ENCODE measurements at places on chromosomes 5 and 9.

GRCh38 chr9:123775289-123776284 is 154.3 kb downstream of the DENND1A start:
- no peak for DNase-seq

GRCh38 chr5:38533286-38534155 is 22.9 kb downstream of the LIFR start:
- DNase-seq = no peak

- no peak for DNase-seq
Observed at GRCh38 chr9:132531195-132531594, 51.2 kb upstream of the BARHL1 start.

GRCh38 chr5:137122075-137122474 is 377.1 kb downstream of the SPOCK1 start:
- no peak for DNase-seq

DNA sequence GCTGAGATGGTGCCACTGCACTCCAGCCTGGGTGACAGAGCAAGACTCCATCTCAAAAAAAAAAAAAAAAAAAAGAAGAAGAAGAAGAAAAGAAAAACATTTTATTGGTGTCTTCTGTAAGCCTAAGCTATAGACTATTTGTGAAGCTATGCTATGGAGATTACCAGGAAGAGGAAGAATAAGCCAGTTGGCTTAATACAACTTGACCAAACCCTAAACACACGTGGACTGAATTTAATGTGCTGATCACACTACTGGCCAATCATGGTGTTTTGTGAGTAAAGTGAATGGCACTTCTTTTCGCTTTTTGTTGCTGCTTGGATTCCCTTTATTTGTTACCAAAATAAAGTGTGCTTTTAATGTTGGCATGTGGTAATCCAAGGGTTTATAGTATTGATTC is 49.9 kb downstream of the GGTA1 start:
- DNase-seq = no peak

DNA sequence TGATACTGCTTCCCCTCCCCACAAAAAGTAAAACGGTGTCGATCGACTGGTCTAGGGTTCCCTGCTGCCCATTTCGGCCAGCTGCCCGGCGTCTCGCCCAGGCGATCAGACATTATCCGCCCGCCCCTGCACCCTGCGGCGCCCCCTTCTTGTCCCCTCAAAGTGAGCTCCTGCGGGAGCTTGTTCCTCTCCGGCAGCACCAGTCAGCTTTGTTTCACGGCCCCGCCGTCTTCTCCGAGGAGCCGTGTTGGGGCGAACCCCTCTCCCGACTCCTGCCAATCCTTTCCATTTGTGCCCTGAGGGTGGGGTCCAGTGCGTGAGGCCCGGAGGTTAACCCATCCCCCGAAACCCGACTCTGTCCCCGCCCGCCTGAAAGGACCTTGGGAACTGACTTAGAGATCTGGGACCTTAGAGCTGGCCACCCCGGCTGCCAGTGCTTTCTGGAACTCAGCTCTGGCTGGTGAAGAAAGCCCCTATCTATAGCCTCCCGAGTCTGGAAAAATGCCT is 518 bp downstream of the UBE2B start:
- peak; percentile 21 for DNase-seq

DNA sequence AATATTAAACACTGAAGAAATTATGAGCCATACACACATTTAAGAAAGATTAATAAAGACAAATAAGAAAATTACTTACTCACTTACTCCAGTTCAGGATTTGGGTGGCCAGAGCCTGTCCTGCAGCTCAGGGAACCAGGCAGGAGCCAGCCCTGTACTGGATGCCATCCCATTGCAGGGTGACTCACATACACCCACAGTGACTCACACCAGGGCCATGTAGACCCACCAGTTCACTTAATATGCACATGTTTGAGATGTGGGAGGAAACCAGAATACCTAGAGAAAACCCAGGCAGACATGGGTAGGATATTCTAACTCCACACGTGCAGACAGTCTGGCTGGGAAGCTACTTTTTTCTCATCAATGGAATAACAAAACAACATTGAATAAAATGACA is 49.6 kb upstream of the ADRB2 start:
- no peak for DNase-seq

DNA sequence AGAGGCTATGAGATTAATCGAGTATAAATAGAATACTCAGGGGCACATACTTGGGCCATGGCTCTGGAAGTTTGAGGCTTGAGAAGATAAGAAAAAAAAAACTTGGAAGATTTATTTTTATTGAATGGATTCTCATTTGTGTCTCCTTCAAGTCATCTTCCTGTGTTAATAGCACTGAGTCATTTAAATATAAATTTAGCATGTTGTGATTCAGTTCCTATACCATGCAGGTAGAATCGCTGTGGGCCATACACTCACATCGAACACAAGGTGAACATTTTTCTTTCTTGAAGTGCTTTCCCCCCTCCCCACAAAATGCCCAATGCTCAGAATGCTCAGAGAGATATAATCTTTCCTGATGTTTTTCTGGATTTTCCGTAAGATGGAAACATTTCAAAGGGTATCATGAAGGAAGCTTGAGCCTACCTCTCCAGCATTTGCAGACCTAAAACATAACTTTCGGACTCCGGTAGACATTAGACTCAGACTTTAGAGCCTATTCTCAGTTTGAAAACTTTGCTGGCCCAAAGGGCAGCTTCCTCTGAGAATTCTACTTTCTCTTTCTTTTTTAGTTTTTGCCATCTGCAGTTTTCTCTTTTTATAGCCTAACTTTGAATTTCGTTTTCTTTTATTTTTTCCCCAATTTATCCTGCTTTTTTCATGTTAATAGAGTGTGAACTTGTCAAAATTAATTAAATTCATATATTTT is 737.6 kb upstream of the NUDT12 start:
- DNase-seq = no peak

DNA sequence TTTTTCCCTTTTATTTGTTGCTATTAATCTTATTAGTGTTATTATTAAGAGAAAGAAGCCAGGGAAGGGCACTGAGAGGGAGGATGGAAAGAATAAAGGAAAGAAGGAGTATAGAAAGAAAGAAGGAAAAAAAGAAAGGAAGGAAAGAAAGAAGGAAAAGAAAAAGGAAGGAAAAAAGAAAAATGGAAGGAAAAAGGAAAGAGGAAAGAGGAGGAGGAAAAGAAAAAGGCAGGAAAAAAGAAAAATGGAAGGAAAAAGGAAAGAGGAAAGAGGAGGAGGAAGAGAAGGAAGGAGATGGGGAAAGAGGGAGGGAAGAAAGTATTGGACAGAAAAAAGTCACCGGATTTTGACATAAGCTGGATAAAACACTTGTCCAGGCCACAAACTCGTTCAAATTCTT is 47.8 kb downstream of the ANXA1 start:
- DNase-seq = no peak

DNA sequence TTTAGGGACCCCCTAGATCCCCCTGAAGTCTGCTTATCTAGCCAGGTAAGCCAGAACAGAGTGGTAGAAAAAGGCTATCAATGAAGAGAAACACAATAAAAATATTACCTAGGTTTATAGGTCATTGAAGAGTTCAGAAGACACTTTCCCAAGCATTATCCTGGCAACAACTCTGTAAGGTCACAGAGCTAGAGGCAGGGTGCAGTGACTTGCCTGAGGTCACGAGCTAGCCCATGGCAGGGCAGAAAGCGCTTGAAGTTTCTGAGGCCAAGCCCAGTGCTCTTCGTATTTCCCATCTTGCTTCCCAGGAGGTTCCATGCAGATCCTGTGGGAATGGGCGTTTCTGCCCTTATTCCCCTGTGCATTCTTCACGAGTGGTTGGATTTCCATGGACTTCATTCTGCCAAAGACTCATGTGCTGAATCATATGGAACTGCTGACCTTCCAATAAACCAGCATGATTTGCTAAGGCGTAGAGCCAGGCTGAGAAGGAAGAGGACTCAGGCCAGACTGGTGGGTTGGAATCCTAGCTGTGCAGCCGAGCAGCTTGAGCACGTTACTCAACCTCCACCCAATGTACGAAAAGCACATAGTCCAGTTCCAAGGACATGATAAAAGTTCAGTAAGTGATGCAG is 22.1 kb downstream of the TRMO start:
- no peak for DNase-seq

DNA sequence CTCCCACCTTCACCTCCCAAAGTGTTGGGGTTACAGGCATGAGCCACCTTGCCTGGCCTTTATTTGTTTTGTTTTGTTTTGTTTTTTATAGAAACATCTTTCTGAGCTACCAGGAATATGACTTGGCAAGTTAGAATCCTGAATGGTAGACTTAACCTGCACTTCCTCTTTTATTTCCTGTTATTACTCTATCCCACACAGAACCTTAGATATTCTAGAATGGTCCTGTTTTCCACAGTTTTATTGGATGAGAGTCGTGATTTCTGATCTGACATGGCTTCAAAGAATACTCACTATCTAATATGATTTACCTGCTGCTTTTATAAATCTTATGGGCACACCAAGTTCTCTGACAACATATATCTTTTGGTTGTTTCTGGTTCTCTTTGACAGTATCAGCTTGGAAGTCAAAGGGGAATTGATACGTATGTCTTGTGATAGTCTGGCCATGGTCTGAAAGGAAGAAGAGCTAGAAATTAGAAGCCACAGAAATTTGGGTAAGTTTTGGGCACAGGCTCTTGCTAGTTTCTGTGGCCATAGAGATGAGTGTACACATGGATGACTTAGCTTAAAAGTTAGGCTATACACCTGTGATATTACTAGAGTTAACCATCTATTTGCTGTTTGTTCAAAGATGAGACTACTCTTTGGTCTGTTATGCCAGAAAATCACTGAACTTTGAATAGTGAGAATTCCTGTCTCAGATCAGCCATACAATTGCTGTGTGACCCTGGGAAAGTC is 4.7 kb upstream of the PANK3 start:
- DNase-seq = no peak

GRCh38 chr9:81394881-81395675 is 294.3 kb downstream of the TLE1 start:
- no peak for DNase-seq

DNA sequence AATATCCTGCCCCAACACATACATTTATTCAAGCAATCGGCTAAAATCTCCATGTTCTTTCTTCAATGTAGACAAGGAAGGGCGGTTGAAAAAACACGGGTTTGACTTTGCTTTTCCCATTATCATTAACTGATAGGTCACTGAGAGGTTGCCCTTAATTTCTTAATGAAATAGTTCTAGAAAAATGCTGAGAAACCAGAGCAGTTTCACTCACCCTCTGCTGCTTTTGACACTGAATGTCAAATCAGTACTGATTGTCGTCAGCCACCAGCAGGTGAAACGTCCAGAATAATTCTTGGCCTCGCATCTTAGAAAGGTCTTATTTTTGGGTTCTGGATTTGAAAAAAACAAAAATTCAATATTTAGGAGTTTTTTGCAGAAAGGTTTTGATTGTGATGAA is 8.1 kb downstream of the IL12B start:
- no peak for DNase-seq

DNA sequence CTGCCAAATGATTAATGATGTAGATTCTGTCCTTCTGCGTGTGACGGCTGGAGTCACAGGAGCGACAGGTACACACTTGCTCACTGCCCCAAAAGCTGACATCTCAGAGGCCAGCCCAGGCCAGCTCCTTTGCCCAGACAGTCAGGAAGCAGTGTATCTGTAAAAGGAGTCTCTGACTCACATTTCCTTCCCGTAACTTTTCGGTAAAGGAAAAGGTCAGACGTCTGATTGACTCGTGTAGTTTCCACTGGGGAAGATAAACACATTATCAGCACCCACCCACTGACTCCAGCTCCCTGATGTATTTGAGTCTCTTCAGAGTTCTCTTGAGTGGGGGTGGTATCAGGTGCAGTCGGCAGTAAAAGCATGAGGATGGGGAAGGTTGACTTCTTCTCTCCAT is 64.4 kb upstream of the WWC1 start:
- DNase-seq = no peak

DNA sequence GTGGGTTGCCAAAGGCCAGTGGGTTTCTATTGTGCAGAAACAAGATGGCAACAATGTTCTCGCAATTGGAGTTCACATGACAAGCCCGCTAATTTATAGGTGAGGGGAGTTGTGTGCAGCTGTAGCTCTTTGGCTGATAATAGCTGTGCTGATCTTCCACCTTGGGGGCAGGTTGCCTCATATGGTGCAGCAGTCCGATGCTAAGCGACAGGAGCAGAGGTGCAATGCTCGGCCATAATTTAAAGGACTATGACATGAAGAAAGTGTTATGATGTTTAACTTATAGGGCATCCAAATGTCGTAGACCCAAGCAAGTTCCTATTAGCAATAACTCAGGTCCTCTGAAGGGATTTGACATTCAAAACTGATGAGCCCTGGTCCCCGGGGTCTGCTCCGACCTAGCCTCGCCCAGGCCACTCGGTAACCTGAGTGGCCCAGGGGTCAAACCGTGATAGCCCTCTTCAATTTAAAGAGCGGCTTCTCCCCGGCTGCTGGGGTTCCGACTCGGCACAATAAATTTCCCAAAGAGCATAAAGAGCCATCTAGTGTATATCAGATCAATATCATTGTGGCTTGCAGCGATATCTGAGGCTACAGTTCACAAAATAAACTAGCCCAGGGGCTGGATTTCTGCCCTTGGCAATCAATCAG is 724.0 kb downstream of the IRX1 start:
- no peak for DNase-seq

- no peak for DNase-seq
Observed at GRCh38 chr9:122791872-122792669, 3.3 kb downstream of the OR5C1 start.

DNA sequence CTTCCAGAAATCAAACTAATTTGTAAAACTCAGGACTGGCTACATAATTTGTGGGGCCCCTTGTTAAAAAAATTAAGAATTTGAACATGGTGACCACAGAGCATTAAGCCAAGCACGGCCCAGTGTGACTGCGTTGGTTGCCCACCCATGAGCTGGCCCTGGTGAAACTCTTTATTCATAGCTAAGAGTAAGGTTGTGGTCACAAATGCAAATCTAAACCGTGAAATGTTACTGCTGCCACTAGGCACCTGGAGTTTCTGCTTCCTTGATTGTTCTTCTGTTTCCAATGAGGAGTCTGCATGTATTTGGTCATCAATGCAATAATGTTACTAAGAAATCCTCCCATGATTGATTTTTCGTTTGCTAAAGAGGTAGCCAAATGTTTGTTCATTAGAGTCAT is 4.2 kb downstream of the GCNT1 start:
- no peak for DNase-seq

DNA sequence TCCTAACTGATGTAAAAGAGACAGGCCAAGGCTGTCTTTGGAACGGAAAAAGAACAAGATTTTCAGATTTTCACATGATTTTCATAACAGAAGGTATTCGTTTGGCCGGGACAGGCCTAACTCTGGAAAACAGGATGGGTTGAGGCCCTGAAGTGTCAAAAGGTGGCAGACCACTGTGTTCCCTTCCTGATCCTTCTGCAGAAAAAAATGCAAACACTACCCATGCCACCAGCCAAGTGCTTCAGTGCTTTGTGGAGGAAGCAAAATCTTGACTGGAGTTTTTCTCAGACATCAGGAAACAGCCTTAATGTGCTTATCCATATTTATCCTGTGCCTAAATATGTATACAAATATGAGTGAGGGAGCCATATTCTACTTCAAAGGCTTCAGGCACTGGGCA is 113.5 kb upstream of the IL6ST start:
- DNase-seq = no peak

All from posterior cingulate gyrus (tissue), 11 donors.